ENCODE measurements at places on chromosomes 12 and 14. TPM values are rescaled to one million over a fixed set of nuclear protein-coding genes. Genes with fewer than 3 reads are reported as not detected.

E2F7 gene
- 6.8 TPM for total RNA-seq

LBHD2 gene
- not detected for total RNA-seq

TAS2R42 gene
- total RNA-seq, result not detected

MIP gene
- not detected for total RNA-seq

CRACR2A gene
- total RNA-seq, result 6.2 TPM

CIT gene
- total RNA-seq, result 26.7 TPM

KRT3 gene
- total RNA-seq, result not detected

SCFD1 gene
- 79.9 TPM for total RNA-seq

ANKLE2 gene
- 53.9 TPM for total RNA-seq

RTL1 gene
- not detected for total RNA-seq

NPAS3 gene
- total RNA-seq, result 0.32 TPM

TAS2R19 gene
- 4.0 TPM for total RNA-seq

PTPRR gene
- total RNA-seq, result 2.0 TPM

Measured in epithelial cell of umbilical artery (primary cell).